ENCODE measurements at places on chromosomes 1 and 21.

DNA sequence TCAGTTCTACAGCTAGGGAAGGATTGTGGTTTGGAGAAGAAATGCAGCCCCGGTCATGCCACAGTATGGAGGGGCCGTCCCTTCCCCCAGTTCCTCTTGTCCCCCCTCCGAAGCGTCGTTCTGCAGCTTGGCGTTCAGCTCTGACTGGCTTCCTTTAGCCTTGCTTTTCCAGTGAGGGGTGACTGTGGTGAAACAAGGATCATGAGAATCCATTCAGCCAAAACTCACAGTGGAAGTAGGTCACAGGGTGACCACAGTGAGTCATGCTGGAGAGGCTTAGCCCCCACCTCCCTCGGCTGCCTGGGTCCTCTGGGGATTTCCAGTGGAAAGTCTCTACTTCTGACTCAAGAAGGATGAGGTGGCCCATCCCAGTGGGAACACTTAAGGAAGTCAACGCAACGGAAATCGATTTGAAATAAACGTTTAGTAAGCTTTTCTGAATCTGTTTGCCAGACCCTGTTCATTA lies 37.3 kb upstream of the COL6A2 start:
- no peak for DNase-seq

DNA sequence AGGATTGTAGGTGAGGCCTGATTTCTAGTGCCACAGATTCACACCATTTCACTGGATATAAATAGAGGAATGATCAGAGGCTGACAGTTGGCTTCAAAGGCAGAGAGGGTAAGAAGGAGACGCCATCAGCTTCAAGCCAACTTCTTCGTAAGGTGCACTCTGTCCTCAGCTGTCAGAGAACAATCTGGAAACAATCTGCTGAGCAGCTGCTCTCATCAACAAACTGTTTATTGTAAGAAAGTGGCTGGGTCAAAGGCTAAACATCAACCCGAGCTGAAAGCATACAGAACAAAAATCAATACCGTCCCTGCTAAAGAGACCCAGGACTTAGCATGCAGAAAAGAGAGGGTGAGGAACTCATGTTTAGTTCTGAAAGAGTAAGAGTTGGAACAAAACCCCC lies 48.2 kb downstream of the HLCS start:
- DNase-seq = no peak

GRCh38 chr21:44998621-44999427 lies 59.0 kb downstream of the SLX9 start:
- no peak for DNase-seq

GRCh38 chr1:201850053-201850397 lies 21.1 kb downstream of the IPO9 start:
- no peak for DNase-seq

DNA sequence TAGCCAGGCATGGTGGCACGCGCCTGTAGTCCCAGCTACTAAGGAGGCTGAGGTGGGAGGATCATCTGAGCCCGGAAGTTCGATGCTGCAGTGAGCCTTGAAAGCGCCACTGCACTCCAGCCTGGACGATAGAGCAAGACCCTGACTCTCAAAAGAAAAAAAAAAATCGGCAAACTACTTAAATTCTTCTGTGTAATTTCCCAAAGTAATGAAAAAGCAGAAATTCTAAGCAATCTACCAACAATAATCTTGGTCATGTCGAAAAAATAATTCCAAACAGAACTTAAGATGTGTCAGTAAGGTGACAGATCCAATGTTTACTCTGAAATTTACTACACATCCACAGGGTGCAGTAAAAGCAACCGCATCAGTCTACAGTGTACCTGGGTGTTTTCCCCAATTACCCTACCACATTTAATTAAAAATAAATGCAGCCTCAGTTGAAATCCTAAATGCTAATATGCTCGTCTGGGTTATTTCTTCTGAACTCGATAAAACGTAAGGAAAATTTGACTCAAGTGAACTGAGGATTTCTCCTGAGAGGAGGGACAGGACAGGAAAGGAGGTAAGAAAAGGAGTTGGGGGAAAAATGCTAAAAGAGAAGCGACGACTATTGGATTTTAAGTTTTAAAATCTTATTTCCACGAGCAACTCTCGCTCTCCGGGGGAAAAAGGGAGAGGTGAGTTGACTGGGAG lies 801 bp downstream of the EPRS1 start:
- peak; percentile 14 for DNase-seq

- no peak for DNase-seq
These were observed 5.7 kb downstream of the DNAJC11 start for GRCh38 chr1:6695868-6696267.

GRCh38 chr1:6495041-6495441 lies 3.6 kb upstream of the PLEKHG5 start:
- DNase-seq = no peak

GRCh38 chr1:65363484-65363883 lies 54.1 kb downstream of the DNAJC6 start:
- DNase-seq = no peak

GRCh38 chr1:176820391-176821031 lies 344.0 kb downstream of the ASTN1 start:
- no peak for DNase-seq

DNA sequence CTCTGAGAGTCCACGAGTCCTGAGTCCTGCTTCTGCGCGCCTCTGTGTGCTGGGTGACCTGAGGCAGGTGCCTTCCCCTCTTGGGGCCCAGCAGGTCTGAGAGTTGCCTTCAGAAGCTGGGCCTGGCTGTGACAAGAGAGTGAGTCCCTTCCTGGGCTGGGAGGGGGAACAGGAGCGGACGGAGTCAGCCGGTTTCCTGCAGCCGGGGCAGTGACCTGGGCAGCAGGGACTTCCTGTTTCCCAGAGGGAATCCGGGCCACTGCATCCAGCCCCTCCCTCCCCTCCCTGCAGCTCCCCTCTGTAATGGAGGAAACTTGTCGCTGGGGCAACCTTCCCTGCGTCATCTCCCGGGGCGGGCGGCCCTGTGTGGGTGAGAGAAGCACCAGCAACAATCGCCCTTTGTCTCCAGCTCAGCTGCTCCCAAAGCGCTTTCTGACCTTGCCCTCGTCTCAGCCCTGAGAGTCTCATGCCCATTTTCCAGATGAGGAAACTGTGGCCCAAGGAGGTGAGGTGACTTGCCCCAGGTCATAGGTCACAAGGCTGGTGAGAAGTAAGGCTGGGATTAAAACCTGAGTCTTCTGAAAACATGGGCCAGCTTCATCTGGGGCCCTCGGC lies 61.1 kb downstream of the SDC3 start:
- no peak for DNase-seq

GRCh38 chr1:24932284-24932683 lies 2.2 kb upstream of the RUNX3 start:
- DNase-seq = peak; percentile 52

DNA sequence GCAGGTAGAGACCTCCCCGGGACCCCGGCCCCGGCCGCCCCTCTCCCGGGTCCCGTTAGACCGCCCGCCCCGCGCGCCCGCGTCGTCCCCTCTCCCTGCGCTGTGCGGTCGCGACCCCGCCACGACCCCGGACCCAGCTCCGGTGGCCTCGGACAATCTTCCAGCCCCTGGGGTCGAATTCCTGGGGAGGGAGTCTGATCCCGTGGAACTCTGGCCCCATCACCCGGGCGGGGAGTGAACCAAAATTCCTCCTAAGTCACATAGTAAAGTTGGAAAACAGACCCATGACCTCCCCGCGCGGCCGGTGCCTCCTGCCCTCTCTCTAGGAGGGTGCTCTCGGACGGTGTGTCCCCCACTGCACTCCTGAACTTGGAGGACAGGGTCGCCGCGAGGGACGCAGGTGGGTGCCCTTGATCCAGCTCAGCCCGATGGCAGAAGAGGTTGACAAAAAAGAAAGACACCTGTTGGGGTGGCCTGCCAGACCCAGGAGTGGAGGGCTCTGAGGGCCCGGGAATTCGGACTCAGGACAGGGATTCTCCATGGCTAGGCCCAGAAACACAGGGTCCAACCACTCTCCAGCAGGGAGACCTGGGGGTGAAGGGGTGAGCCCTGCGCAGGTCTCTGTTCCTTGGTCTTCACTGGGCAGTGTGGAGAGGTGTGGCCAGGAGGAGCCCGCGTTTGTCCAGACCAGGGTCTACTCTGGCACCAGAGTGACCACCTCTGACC lies 451 bp downstream of the ADAMTSL4 start:
- no peak for DNase-seq

DNA sequence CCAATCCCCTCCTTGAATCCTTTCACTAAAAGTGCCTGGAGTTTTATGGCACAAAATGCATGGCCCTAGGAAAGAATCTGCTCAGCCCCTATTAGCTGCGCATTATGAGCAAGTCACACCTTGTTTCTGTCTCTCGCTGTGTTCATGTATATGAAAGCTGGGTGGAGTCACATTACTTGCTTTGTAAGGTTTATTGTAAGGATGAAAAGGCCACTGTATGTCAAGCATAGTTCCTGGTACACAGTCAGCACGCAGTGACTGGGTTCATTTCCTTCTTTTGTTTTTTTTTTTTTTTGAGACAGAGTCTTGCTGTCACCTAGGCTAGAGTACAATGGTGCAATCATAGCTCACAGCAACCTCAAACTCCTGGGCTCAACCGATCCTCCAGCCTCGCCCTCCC lies 6.7 kb upstream of the SLC9A1 start:
- peak; percentile 34 for DNase-seq

DNA sequence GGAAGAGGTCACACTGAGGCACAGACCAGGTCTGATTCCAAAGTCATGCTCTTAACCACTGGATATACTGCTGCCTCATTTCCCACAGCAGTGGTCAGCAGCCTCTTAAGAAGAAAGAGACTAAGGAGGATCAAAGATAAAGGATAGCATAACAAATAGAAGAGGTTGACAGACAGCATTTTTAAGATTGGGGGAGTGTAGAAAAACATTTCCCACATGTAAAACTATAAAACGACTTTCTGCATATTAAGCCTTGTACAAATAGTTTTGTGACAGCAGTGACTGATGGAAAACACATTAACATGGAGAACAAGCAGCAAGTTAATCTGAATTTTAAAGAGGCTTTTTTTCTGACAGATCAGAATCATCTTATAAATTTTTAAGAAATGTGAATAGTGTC lies 92.0 kb downstream of the SELENOF start:
- DNase-seq = no peak
